ENCODE measurements at places on chromosomes 4 and X. TPM values are rescaled to one million over a fixed set of nuclear protein-coding genes. Genes with fewer than 3 reads are reported as not detected.
A peak's percentile ranks its signal among the peaks of the same experiment; 100 is the strongest.

The PAPSS1 gene
- total RNA-seq, result 55.8 TPM

- no peak for DNase-seq
Measured at GRCh38 chr4:188780028-188780427, 640.8 kb downstream of the TRIML1 start.

- DNase-seq, result no peak
Measured at GRCh38 chr4:118711052-118711451, 25.9 kb downstream of the METTL14 start.

The BTC gene
- 2.4 TPM for total RNA-seq

The C4orf17 gene
- not detected for total RNA-seq

- no peak for DNase-seq
Measured at GRCh38 chr4:153159016-153159415, 45.2 kb upstream of the TRIM2 start.

The SMIM20 gene
- total RNA-seq, result 26.8 TPM

The CHRNA9 gene
- 0.26 TPM for total RNA-seq

The SYTL4 gene
- total RNA-seq, result 0.77 TPM

- DNase-seq, result no peak
Measured at GRCh38 chrX:135697601-135698000, 15.8 kb upstream of the CT45A1 start.

GRCh38 chrX:130080791-130081367 lies 29.4 kb downstream of the ELF4 start:
- DNase-seq, result no peak

The ARHGEF38 gene
- total RNA-seq, result 0.26 TPM

The EDNRA gene
- 3.7 TPM for total RNA-seq

DNA sequence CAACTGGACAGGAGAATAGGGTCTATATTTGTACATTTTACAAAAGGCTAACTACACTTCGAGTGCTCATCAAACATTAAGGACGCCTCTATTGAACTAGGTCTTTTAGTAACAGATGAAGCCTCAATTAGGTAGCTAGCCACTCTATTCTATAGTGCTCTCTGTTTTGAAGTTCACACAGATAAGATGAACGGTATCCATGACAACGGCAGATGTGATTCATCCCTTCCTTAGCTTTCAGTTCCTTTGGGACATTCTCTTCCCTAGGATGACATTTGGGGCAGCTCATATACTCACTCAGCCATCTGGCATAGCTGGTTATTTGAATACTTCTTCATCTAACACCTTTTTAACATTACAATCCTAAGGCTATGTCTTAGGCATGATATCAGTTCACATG lies 62.4 kb upstream of the WDFY3 start:
- DNase-seq, result no peak

GRCh38 chr4:156939139-156939538 lies 32.5 kb downstream of the PDGFC start:
- DNase-seq, result peak; percentile 84

GRCh38 chr4:7786517-7786916 lies 153.1 kb downstream of the AFAP1 start:
- no peak for DNase-seq

DNA sequence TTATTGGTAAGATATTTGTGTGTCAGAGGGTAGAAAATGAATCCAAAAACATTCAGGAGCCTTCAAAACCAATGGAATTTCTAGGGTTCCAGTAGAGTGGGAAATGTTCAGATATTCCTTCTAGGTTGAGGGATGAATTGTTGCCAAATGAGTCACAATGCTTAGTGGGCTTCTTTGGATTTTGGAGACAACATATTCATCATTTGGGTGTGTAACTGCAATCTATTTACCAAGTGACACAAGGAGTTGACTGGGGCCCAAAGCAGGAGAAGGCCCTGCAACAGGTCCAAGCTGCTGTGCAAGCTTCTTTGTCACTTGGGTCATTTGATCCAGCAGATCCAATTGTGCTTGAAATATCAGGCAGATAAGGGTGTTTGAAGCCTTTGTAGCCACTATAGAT lies 551.5 kb upstream of the PITX2 start:
- DNase-seq, result no peak

DNA sequence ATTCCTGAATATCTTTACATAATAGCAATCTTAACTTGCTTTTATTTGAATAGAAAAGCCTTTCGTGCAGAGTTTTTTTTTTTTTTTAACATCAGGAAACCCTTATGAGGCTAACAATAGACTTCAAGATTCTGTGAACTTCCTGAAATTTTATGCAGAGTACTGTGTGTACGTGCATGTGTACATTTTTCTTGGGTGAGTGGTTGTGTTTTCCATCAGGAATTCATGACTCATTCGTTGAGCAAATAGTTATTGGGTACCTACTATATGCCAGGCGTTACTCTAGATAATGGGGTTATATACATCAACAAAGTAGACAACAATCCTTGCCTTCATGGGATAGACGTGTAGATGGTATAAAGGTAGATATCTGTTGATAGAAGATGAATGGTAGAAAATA lies 59.1 kb downstream of the MRPL1 start:
- peak; percentile 98 for DNase-seq

The CT45A2 gene
- total RNA-seq, result not detected

DNA sequence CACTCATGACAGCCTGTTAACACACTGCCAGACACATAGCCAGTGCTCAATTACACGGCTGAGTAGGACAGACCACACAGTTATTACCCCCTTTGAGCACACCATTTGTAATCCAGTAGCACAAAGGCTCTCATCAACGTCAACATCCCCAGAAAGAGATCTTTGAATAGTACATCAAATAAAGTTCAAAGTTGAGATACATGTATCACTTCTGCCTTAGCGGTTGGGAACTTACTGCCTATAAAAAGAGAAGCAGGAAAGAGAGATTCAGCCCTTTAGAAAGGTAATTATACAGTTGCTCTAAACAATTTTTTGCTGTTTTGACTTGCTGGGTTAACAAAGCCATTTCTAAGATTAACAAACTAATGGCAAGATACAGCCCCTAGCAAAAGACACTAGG lies 16.2 kb downstream of the ANXA5 start:
- DNase-seq, result no peak

DNA sequence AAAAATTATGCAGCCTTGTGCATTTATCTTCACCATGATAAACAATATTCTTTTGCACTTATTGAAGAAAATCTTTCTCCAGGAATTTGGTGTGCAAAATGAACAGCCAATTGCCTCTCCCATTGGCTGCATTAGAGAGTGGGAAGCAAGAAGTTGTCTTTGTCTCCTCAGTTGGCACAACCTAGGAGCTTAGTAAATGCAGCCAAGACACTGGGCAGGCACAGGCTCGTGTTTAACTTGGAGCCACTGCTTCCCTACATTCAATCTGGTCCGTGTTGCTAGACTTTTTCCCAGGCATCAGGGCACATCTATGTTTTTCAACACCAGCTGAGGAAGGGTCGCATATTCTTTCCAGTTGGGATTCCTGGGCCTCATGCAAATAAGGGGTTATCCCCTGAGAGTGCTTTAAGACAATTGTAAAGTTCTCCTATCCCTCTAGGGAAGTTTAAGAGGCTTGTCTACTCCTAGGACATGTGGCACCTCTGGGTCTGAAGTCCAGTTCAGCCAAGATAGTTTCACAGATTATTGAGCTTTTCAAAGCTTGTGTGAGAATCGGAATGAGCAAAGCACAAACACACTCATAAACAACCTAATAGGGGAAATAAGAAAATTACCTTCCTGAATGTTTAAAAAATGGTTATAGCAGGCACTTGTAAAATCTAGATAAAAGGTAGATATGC lies 31.8 kb upstream of the SRD5A3 start:
- DNase-seq, result no peak

- DNase-seq, result no peak
Measured at GRCh38 chr4:48187813-48188212, 53.8 kb upstream of the TXK start.

DNA sequence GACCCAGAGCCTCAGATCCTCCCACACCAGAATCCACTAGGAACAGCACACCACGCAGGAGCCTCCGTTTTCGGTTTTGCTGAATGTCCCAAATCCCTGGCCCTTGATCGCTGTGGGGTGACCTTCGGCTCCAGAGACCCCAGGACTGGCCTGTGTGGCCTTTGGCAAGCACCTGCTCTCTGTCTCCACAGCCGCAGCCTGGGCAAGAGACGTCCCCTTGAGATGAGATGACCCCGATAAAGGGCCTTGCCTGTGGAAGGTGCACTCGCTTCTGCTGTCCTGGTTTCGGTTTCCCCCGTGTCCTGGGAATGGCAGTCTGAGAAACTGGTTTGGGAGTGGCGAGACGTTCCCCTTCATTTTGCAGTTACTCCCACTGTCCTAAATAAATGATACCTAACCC lies 9.6 kb downstream of the PSAPL1 start:
- no peak for DNase-seq

DNA sequence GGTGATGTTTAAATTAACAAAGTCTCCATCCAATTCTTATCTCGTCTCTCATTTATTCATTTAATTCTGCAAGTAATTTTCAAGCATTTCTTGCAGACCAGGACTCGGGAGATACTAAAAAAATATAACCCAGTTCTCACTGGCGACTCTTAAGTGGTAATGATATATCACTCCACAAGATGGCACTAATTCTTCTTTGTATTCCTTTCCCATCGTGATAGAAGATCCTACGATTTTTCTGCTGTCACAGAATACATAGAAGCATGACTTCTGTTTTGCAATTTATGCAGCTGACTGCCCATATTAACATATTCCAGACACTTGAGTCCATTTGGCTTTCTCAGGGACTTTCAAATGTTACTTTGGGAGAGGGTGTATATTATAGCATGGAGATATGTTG lies 64.0 kb upstream of the FGF13 start:
- peak; percentile 23 for DNase-seq

- peak; percentile 22 for DNase-seq
Measured at GRCh38 chrX:53716328-53717088, 30.0 kb upstream of the HUWE1 start.

DNA sequence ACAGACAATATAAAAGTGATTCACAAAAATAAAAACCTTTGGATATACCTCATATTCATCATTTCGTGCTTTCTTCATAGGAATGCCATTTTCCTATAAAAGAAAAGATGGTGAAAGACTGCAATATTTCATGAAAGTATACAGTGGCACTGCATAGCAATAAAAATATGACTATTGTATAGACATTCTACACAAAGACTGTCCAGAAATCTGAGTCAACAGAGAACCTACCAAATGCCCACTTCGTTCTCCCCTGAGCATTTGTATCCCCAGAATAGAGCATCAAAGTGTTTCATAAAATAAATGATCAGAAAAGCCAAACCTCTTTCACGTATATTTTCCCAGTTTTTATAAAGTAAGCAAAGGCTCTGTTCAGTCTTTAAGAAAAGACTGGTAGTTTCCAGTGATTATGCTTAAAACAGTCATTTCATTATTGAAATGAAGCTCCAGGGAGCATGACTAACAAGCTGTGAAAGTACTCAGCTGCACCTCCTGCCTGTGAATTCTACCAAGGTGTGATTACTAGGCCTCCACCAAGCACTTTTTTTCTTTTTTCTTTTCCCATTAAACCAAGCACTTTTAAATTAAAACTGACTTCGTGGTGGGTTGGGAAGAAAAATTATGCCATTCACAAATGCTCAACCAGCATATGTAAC lies 20.2 kb downstream of the PPA2 start:
- peak; percentile 26 for DNase-seq

GRCh38 chr4:166043801-166044200 lies 170.8 kb downstream of the TLL1 start:
- DNase-seq, result no peak

The HGFAC gene
- not detected for total RNA-seq

The VSIG4 gene
- total RNA-seq, result not detected

The CLTRN gene
- total RNA-seq, result 1.2 TPM

- DNase-seq, result no peak
Measured at GRCh38 chrX:102958794-102959193, 21.7 kb downstream of the RAB40AL start.

- no peak for DNase-seq
Measured at GRCh38 chrX:27039332-27039731, 423.8 kb downstream of the PPP4R3C start.

DNA sequence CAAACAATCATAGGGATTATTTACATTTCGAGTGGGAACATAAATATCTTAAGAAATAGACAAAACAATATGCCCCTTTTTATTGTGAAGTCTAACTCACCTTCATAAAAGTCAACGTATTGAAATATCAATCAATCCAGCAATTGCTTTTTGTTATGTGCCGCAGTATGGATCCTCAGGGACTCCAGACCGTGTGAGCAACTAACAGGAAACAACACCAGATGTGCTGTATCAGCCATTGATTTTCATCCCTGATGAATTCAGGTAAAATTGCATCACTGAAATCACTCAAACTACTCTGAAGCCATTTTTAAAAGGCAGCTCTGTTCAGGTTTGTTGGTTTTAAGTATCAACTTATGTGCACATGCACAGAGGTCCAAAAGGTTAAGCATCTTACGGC lies 197.3 kb upstream of the FAT1 start:
- peak; percentile 47 for DNase-seq

The ZFP92 gene
- 1.3 TPM for total RNA-seq

GRCh38 chr4:36601864-36602495 lies 320.6 kb downstream of the DTHD1 start:
- DNase-seq, result no peak

The WNK3 gene
- 0.51 TPM for total RNA-seq

The DNAAF6 gene
- total RNA-seq, result not detected

The NEIL3 gene
- total RNA-seq, result 0.90 TPM

GRCh38 chrX:53223955-53224859 lies 800 bp downstream of the KDM5C start:
- peak; percentile 82 for DNase-seq

The KCNIP4 gene
- total RNA-seq, result 1.4 TPM

- peak; percentile 50 for DNase-seq
Measured at GRCh38 chr4:154626793-154627484, 14.5 kb upstream of the FGG start.

GRCh38 chr4:142120921-142121320 lies 484.5 kb downstream of the IL15 start:
- DNase-seq, result no peak

The ARMCX6 gene
- 15.0 TPM for total RNA-seq
